ENCODE measurements at places on chromosomes 6 and 20. TPM values are rescaled to one million over a fixed set of nuclear protein-coding genes. Genes with fewer than 3 reads are reported as not detected.

DNA sequence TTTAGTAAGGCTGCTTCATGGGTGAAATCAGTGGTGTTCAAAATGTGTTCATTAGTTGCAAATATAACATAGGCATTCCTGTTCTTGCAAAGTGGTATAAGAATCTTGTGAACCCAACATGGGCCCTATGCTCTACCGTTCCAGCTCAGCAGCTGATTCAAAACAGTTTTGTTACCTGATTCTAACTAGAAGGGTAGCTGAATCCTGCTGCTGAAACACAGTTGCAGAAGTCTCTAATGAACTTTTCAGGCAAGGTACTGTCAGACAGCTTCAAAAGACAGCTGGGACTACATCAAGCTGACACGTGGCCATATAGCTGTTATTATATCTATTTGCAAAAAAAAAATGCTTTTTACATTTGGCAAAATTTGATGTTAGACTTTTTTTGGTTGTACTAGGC is 22.7 kb downstream of the THEMIS start:
- DNase-seq, result no peak
- no peaks in the 10 kb centered on the region for H3K27me3 ChIP-seq
- H3K4me3 ChIP-seq, result no peak overlapping the region
- no peak overlapping the region for H3K27ac ChIP-seq
- H3K4me1 ChIP-seq, result no peaks in the 10 kb centered on the region

GRCh38 chr20:37573626-37574198 is 46.0 kb upstream of the BLCAP start:
- no peak overlapping the region for H3K4me3 ChIP-seq
- no peak overlapping the region for H3K27ac ChIP-seq
- DNase-seq, result no peak
- no peaks in the 10 kb centered on the region for H3K27me3 ChIP-seq
- no peaks in the 10 kb centered on the region for H3K36me3 ChIP-seq

The PKIB gene
- total RNA-seq, result 2.6 TPM

The CLPSL2 gene
- total RNA-seq, result not detected

The ZSCAN23 gene
- 5.3 TPM for total RNA-seq

DNA sequence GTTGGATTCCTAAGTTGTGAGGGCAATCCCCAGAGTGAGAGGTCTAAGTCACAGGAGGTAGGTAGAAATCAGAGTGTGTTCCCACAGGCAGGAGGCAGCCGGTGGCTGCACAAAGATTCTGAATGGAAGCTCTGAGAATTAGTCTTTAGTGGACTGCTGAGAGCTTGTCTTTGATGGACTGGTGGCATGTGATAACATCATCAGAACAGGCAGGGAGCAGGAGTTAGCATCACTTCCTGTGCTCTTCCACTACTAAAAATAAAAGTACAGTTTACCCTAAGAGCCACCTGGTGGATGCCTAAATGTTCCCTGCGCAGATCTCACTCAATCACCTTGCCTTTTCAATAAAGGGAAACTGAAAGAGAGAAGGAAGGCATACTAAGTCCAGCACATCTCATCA is 294.6 kb upstream of the POU3F2 start:
- no peak overlapping the region for H3K4me3 ChIP-seq
- no peaks in the 10 kb centered on the region for H3K36me3 ChIP-seq
- no peak for DNase-seq
- H3K4me1 ChIP-seq, result no peaks in the 10 kb centered on the region
